ENCODE measurements at places on chromosomes 4 and X.

- no peak for DNase-seq
These were observed 169.8 kb downstream of the SCFD2 start for GRCh38 chr4:53195815-53196661.

GRCh38 chr4:36269101-36269500 is 12.3 kb upstream of the DTHD1 start:
- peak; percentile 58 for DNase-seq

DNA sequence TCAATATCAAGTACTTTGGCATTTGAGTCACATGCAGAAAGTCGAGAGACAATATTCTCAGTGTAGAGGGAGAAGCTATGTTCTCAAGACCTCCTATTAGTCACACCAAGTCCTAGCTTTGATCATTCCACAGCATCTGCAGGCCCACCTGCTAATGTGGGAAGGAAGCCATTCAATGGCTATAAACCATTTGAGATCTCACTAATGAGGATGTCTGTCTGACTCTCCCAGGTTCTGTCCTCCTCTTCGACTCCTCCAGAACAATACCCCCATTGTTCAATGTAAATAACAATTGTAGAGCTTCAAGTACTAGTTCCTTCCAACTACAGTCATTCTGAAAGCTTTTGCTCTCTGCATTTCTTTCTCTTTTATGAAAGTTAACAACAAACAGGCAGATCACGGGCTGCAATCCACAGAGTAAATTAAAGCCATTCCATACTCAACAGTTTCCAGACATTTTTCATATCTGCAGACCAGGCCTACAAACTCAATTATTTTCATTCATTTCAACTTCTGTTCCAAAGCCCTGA is 140.2 kb upstream of the EDNRA start:
- no peak for DNase-seq

DNA sequence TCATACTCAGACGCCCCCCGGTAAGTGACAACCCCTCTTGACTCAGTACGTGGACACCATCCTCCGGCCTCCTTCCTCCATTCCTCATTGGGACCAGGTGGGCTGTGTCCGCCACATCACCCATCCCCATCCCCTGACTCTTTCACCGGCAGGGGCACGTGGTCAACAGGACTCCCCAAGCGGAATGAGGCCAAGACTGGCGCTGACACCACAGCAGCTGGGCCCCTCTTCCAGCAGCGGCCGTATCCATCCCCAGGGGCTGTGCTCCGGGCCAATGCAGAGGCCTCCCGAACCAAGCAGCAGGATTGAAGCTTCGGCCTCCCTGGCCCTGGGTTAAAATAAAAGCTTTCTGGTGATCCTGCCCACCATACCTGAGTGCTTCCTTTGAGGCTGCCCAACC is 5.0 kb downstream of the PQBP1 start:
- no peak for DNase-seq

DNA sequence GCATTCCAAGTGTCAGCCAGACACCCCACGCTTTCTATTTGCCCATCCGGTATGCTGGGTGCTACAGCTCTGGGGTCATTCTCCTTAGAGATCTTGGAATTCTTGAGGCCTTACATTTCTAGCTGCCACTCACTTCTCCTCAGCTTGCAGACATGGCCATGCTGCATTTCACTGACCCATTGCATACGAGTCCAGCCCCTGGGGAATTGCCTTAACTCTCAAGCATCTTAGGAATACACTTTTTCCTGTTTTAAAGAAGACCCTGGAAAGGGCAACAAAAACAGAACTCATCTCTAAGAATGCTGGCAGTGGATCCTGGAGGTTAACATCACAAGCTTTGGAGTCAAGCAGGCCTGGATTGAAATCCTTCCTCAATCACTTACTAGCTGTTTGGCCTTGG is 122.0 kb upstream of the LNX1 start:
- DNase-seq: no peak

DNA sequence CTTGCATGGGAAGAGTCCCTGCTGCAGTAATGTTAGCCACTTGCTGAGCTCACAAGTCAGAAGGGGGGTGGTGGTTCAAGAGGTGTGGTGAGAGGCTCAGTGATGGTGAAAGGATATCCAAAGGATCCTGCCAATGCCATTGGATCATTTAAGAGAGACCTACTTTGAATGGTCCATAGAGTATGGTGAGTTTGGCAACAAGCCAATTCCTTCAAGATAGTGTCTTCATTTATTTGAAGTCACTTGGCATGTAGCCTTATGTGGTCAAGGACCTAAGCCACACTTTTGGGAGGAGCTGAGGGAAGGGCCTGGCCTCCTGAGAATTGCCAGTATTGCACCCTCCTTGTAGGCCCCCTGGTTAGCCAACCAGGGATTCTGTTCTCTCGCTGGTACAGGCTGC is 87.9 kb downstream of the TSPAN7 start:
- no peak for DNase-seq

DNA sequence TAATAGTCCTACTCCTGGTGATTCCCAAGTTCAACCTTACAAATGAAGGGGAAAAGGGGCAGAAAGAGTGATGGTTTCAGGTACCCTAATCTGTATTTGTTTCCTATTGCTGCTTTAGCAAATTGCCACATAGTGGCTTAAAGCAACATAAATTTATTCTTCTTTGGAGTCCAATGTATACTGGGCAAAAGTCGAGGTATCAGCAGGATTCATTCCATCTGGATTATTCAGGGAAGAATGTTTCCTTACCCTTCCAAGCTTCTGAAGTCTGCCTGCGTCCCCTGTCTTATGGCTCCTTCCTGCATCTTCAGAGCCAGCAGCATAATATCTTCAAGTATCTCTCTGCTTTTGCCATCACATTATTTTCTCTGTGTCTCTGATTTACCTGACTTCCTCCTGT is 10.3 kb upstream of the BST1 start:
- DNase-seq: no peak

DNA sequence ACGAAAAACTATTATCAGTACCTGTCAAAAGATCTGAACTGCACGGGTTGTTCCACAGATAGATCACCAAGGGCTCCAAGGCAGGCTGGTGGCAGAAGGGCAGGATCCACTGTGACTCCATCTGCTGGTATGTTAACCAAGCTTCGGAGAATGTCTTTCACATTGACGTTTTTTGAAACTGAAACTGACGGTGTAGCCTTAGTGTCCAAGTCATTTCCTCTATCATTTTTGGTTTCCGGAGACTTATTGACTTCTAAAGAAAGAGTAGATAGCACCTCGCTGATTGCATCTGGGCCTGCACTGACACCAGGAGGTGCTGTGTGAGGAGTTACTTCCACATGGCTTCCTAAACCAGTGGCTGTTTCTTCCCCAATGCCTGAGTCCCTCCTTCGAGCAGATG is 186.9 kb downstream of the LRBA start:
- DNase-seq: no peak

DNA sequence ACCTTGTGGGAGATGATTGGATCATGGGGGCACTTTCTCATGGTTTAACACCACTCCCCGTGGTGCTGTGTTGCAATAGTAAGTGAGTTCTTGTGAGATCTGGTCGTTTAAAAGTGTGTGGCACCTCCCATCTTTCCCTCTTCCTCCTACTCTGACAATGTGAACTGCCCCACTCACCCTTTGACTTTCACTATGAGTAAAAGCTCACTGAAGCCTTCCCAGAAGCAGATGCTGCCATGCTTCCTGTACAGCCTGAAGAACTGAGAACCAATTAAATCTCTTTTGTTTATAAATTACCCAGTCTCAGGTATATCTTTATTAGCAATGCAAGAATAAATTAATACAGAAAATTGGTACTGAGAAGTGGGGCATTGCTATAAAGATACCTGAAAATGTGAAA is 509.6 kb upstream of the CT83 start:
- DNase-seq: no peak

DNA sequence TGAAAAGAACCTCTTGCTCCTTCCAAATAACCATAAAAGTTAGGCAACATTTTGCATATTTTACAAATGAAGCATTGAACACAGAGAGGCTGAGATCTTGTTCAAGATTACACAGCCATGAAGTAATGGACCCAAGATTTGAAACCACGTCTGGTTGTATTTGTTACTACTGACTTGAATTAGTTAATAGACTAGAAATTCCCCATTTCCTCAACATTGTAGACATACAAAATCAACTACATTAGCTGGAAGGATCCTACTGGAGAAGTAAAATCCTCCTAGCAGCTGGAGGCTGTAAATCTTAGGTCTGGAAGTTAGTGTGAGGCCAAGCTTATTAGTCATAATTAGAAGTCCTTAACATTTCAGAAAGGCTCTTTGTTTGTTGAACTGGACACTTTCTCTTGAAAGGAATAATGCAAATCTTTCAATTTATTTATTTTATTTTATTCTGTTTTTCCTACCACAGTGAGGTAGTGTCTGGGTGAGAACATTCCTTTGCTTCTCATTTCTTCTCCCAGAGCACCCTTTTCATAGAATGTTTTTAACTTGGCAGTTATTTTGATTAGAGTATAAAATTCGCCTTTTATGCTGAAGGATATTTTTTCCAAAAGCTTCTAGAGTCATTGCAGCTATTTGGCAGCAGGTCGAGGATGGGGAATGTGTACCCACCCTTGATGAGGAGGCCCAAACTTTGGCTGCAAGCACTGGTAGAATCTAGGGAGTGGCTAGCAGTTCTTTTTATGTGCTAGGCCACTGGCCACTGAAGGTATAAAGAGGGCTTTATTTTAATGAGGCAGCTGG is 62.0 kb upstream of the CLNK start:
- no peak for DNase-seq

DNA sequence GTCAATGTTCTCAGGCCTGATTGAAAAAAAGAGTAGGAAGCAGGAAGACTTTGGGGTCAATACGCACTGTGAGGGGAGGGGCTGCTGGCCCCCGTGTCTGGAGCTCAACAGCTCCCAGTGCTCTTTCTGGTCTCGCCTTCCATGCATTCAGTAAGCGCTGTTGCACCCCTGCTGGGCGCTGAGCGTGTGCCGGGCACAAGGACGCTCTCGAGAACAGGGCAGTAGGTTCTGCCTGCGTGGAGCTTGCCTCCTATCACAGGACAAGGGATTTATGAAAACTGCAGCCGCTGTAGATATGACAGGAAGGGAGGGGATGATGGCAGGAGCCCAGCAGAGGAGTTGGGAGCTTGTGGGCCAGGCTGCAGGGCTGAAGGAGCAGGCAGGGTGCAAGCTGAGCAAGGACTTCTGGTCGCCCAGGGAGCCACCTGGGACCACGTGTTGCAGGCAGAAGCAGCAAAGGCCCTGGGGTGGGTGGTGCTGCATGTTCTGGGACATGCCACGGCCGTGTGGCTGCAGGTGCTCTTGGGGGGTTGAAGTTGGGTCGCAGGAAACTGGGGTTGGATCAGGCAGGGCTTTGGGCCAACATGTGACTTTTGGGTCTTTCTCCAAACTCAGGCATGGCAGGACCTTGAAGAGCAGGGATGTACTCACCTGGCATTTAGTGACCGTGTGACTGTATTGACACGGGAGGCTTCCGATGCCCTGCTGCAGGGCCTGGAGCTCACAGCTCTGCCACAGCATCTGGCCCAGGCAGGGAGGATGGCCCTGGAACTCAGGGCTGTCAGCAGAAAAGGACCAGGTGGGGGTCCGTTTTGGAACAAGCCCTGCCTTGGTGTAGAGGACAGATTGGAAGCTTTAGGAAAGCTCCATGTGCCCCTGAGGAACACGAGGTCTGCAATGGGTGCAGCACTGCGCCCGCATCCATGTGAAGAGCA is 97.9 kb downstream of the CPZ start:
- no peak for DNase-seq

- DNase-seq: no peak
These were observed 45.6 kb upstream of the GRIA3 start for GRCh38 chrX:123138473-123138872.
